ENCODE measurements at places on chromosomes 3 and 15.

DNA sequence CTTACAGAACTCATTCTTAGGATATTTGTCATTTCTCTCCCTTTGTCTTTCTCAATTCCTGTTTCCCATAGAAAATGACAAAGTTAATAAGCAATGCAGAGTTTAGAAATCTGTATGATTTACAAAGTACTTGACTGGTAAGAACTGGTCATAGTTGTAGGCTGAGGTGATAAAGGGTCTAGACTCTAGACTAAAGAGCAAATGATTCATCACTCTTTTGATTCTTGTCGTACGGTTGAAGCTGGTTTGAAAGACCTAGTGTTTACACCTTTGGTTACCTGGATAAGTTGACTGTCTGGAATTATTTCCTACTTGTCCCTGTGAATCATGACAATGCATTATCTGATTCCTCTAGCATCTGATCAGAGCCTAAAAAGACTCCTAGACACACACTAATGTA, 58.9 kb upstream of the TP63 start:
- DNase-seq = no peak

- no peak for DNase-seq
Observed at GRCh38 chr3:151445273-151446001, 15.4 kb downstream of the IGSF10 start.

- DNase-seq = no peak
Observed at GRCh38 chr15:78564743-78565096, 600 bp upstream of the CHRNA5 start.

- no peak for DNase-seq
Observed at GRCh38 chr3:16433701-16434151, 79.8 kb downstream of the RFTN1 start.

DNA sequence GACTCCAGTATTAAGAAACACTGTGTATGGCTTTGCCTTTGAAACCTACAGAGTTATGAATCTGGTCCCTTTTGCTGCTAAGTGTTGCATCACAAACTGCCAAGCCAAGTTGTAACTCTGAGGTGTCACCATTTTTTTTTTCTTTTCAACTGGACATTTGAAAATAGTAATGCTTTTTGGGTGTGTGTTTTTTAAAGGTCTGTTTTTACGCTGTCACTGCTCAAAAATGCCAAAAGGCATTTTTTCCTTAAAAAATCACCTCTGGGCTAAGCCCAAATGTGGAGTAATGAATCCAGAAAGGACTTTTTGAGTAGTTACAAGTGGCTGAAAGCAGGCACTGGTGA, 9.5 kb downstream of the SMAD3 start:
- no peak for DNase-seq

- no peak for DNase-seq
Observed at GRCh38 chr3:45118615-45119071, 27.5 kb downstream of the CDCP1 start.
